ENCODE measurements at places on chromosomes 5 and 9. TPM values are rescaled to one million over a fixed set of nuclear protein-coding genes. Genes with fewer than 3 reads are reported as not detected.

- no peak for DNase-seq
- H3K27me3 ChIP-seq, result peaks cover 10% of the 10 kb centered on the region
- H3K27ac ChIP-seq, result no peak overlapping the region
- no peak overlapping the region for H3K4me3 ChIP-seq
- H3K4me1 ChIP-seq, result no peaks in the 10 kb centered on the region
- no peaks in the 10 kb centered on the region for H3K36me3 ChIP-seq
Observed at GRCh38 chr9:122206118-122207046, 22.4 kb downstream of the LHX6 start.

GRCh38 chr9:85347541-85347940 lies 394.2 kb downstream of the AGTPBP1 start:
- DNase-seq, result no peak
- no peak overlapping the region for H3K27ac ChIP-seq
- H3K4me1 ChIP-seq, result no peaks in the 10 kb centered on the region
- H3K27me3 ChIP-seq, result no peaks in the 10 kb centered on the region

GRCh38 chr5:142803428-142804125 lies 33.4 kb downstream of the ARHGAP26 start:
- peak; percentile 51 for DNase-seq
- H3K36me3 ChIP-seq, result no peaks in the 10 kb centered on the region
- no peak overlapping the region for H3K4me3 ChIP-seq
- peaks cover 35% of the 10 kb centered on the region for H3K4me1 ChIP-seq
- H3K27ac ChIP-seq, result no peak overlapping the region

MCC gene
- 9.4 TPM for total RNA-seq

ESM1 gene
- total RNA-seq, result 0.43 TPM

All from adrenal gland (tissue), 19 donors.